ENCODE measurements at places on chromosomes 4 and X. TPM values are rescaled to one million over a fixed set of nuclear protein-coding genes. Genes with fewer than 3 reads are reported as not detected.

DNA sequence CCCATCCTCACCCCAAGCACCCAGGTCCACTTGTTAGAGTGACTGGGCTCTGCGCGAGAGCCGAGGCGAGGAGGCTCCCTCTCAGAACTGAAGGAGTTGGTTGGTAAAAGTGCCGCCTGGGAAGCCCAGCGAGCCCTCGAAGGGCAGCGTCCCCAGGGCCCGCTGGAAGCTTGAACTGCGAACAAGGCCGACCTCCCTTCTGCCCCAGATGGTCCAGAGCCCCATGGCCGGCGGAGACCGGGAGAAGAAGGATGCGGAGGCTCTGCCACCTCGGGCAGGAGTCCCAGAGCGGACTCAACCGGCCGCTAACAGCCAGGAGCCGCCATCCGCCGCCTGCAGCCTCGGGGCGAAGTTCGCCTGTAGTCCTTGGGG lies 116.3 kb upstream of the TEX13C start:
- no peak for DNase-seq

Gene NIPAL1
- polyA plus RNA-seq: 2.9 TPM

Gene TEX13A
- not detected for polyA plus RNA-seq

GRCh38 chr4:76311896-76312331 lies 5.4 kb downstream of the STBD1 start:
- DNase-seq: no peak

DNA sequence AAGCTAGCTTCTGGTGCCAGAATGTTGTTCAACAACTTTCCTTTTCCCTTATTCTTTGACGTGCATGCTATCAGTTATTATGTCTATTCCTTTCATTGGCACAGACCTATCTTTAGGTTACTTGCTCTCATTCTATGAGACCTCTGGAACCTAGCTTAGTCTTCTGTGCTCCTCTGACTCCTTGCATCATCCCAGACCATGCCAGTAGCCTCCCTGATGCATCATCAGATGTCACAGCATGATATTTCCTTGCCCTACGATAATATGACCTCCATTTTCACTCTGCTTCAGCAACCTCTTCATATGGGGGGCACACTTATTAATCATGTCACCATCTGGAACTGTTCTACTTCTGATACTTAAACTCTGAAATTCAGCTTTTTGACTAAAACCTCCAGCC lies 37.2 kb downstream of the CLCN5 start:
- no peak for DNase-seq

DNA sequence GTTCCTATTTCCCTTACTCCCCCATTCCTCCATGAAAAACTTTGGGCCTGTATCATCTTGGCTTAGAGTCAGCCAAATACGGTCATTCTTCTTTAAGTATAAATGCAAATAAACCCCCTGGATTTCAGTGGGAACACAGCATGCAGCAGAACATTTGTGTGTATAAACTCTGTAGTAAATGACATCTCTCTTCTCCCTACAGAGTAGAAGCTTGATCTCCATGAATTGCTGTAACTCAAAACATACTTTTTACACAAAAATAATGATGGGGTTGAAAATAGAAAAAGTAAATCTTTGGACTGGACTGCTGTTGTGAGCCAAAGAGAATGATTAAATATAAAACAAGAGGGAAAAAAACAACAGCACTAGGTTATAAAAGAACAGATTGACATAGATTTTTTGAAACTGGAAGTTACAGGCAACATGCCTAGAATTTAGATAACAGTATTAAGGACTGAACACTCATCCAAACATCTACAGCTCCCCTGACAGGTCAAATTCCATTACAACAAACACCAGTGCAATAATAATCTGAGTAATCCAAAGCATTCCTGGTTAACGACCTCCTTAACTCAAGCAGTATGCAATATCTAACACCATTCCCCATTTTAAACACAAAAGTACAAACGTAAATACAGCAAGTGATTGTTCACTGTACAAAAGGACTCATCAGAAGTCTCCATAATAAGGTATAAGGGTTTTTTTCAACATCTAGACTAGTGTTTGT lies 30.7 kb downstream of the TSPAN5 start:
- DNase-seq: no peak
